ENCODE measurements at places on chromosomes 3 and 15.

GRCh38 chr3:117600112-117600511 lies 890.5 kb downstream of the TUSC7 start:
- DNase-seq: no peak

GRCh38 chr3:135268941-135269532 lies 474.0 kb downstream of the EPHB1 start:
- DNase-seq: no peak

DNA sequence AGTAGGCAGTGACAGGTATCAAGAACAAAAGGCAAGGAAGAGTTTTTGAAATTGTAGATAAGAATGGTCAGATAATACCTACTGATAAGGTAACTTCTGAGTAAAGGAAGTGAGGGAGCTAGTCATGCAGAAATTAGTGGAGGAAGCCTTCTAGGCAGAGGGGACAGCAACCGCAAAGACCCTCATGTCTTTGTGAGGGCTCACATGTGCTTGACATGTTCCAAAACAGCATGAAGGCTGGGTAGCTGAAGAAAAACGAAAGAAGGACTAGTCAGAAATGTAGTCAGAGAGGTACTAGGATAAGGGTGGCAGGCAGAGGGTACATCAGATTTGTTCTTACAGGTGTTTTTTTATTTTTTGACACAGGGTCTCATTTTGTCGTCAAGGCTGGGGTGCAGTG lies 5.3 kb downstream of the SIN3A start:
- DNase-seq: no peak

- DNase-seq: no peak
These were observed 317.3 kb upstream of the CFAP20DC start for GRCh38 chr3:59367150-59367549.

DNA sequence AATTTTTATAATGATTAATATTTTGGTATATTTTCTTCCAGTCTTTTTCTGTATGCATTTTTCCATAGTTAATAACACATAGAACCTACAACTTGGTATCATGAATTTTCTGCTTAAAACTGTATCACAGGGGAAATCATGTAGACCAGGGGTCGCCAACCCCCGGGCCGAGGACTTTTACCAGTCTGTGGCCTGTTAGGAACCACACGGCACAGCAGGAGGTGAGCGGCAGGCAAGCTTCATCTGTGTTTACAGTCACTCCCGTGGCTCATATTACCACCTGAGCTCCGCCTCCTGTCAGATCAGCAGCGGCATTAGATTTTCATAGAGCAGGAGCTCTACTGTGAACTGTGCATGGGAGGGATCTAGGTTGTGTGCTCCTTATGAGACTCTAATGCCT lies 54.7 kb downstream of the RPL22L1 start:
- DNase-seq: no peak

DNA sequence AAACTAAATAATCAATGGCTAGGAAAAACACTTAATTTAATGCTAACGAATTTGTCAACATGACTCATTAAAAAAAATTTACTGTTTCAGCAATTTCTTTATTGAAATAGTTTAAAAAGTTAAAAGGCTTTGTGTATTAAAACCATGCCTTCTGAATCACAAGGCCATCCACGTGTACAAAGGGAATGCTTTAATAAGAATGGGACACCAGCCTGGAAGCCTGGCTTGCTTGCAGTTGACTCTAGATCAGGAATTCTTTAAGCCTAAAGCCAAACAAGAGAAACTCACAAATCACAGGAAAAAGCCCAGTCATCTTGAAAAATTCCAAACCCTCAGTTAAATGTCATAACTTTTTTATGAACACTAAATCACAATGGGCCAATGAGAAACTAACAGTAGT lies 137.6 kb downstream of the PEAK1 start:
- DNase-seq: no peak

- DNase-seq: no peak
These were observed 120.7 kb downstream of the MBNL1 start for GRCh38 chr3:152389316-152389934.

GRCh38 chr3:131883086-131883485 lies 151.7 kb downstream of the CPNE4 start:
- DNase-seq: no peak

DNA sequence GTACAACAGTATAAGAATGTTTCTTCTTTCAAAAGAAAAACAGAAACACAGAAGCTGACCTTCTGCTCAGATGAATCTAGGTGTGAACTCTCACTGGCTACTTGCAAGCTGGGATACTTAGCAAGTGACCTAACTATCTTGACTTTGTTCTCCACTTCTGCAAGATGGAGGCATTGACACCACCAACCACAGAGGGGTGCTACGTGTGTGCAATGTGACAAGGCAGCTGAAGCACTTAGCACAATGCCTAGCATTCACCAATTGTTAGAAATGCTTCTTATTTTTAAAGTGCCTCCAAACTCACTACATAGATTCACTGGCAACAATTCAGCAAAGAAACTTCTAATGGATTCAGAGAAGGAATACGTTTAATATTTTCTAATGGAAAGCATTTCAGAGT lies 331.4 kb upstream of the WNT5A start:
- no peak for DNase-seq

GRCh38 chr3:140428380-140428779 lies 249.5 kb upstream of the TRIM42 start:
- DNase-seq: no peak

GRCh38 chr15:96767703-96768434 lies 437.4 kb downstream of the NR2F2 start:
- DNase-seq: no peak

DNA sequence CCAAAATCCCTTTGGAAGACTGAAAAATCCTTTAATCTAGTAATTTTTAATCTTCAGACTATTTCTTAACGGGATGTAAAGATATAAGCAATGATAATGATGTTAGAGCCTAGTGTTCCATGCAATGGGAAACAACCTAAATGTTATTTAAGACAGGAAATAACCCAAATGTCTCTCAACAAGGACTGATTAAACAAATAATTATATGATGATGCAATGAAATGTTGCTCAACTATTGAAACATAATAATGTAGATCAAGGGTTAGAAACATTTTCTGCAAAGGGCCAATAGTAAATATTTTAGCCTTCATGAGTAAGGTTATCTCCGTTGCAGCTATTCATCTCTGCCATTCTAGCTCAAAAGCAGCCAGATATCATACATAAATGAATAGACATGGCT lies 275.4 kb downstream of the NEK10 start:
- DNase-seq: no peak

GRCh38 chr3:8768364-8769087 lies 887 bp downstream of the OXTR start:
- no peak for DNase-seq

GRCh38 chr15:31023841-31024240 lies 32.4 kb upstream of the MTMR10 start:
- DNase-seq: no peak

- DNase-seq: no peak
These were observed 26.4 kb upstream of the RYR3 start for GRCh38 chr15:33284336-33284735.

DNA sequence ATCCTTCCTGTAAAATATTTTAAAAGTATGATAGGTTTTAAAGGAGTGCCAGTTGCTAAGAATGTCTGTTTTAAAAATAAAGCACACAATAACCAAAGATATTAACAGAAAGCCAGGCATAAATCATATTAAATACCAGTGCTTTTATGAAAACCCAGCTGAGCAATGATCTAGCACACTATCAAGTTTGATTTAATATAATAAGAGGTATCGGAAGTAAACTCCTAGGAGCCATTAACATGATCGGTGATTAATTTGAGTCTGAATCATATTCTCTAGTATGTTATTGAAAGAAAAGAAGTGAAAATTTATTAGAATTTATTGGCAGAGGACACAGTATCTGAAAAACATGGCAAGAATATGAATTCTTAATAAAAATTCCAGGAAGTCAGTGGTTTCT lies 91.7 kb downstream of the SPATA16 start:
- no peak for DNase-seq

DNA sequence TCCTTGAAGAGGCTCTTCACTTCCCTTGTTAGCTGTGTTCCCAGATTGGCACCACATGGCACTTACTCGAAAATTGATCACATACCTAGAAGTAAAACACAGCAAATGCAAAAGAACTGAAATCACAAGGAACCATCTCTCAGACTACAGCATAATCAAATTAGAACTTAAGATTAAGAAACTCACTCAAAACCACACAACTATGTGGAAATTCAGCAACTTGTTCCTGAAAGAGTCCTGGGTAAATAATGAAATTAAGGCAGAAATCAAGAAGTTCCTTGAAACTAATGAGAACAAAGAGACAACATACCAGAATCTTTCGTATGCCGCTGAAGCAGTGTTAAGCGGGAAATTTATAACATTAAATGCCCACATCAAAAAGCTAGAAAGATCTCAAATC lies 566.3 kb upstream of the TGFBR2 start:
- no peak for DNase-seq

DNA sequence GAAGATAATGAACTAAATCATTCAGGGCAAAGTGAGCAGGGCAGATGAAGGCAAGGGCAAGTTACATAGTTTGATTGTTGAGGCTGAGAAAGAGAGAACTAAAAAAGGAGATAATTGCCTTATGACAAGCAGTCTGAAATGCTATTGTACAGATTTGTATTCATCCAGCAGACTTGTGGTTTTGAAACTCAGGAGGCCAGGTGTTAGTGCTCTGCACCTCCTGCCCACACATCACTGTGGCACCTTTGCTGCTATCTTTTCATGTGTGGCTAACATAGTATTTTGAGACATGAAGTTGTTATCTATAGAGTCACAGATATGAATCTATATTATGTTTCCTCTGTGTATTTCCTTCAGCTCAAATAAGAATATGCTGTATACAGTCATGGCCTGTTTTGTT lies 24.3 kb upstream of the SUCLG2 start:
- DNase-seq: no peak

DNA sequence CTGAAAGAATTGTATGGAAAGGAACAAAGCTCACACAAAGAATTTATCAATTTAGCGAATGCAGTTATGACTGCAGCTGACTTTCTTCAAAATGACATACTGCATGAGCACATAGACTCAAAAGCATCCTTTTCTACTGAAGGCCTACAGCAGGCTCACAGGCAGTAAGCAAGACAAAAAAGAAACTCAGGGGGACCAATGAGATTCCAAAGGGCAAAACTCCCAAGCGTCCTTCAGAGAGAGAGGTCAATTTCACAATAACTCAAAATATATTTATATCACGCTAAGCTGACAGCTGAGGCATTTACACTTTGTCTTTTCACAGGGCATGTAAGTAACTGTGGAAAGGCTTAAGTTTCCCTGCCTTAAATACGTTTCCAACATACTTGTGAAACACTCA lies 427.9 kb upstream of the RASGRP1 start:
- no peak for DNase-seq

- DNase-seq: no peak
These were observed 48.8 kb upstream of the SRGAP3 start for GRCh38 chr3:9298236-9298635.

DNA sequence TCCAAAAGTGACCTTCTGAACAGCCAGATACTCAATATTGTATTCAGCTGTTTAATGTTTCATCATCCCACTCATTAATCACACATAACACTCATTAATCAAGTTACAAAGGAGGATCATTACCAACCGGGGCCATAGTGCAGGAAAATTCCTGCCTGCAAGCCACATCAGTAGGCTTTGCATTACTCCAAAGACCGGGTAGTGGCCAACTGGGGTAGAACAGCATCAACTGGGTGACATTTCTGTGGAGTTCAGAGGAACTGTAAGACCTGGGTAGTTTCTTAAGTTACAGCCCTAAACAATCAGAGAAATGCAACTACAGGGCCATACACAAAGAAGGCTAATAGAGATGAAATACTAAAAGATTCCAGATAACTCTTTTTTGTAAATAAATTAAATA lies 253.1 kb downstream of the WDR72 start:
- no peak for DNase-seq

GRCh38 chr15:92648190-92648875 lies 7.2 kb downstream of the FAM174B start:
- no peak for DNase-seq

GRCh38 chr3:46695962-46696894 lies 2.7 kb upstream of the ALS2CL start:
- DNase-seq: no peak

GRCh38 chr3:184568924-184569829 lies 7.6 kb downstream of the EPHB3 start:
- no peak for DNase-seq

DNA sequence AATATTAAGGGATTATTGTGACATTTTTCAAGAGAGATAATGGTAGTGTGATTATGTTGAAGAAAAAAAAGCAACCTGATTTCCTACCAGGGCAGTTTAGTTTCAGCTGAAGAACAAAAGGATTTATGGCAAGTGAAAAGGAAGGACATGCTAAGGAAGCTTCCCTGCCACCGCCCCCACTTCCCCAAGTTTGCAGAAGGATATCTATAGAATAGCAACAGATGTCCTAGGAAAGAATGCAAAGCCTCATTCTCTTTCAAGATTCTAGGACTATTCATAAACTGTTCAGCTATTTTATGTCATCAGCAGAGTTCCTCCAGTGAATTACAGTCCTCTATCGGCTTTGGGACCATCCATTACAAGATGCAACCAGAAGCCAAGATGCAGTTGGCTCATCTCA lies 160.8 kb downstream of the SATB1 start:
- DNase-seq: no peak

DNA sequence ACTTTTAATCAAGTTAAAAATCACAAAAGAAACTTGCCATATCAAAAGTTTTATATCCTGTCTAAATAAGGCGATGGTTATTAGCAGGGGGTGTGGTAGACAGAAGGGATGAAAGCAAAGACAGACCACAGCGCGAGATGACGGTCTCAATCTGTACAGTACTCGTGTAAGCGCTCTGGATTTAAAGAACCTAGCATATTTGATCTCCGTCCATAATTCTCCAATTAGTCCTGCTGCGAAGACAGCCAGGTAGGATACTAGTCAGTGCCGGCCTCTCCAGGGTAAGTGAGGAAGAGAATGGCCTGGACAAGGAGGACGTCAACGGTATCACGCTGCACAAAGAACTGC lies 701 bp downstream of the SGO1 start:
- DNase-seq: no peak

DNA sequence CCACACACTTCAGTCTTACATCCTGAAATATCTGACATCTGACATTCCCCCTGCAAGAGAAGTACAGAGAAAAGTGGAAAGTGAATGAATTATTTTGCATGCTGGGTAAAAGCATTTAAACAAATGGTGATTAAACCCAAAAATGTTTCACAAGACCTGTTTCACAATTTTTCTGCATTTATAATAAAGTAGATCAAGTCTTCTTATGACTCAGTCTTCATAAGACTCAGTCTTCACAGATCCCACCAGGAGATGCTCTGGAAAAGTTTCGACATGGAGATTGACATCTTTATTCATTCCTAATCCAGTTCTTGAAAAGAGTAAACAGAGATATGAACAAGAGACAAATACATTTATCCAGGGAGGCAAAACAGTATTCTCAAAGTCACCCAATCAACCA lies 13.2 kb upstream of the EDC3 start:
- DNase-seq: no peak

- DNase-seq: no peak
These were observed 103.2 kb downstream of the CHL1 start for GRCh38 chr3:299590-300301.

DNA sequence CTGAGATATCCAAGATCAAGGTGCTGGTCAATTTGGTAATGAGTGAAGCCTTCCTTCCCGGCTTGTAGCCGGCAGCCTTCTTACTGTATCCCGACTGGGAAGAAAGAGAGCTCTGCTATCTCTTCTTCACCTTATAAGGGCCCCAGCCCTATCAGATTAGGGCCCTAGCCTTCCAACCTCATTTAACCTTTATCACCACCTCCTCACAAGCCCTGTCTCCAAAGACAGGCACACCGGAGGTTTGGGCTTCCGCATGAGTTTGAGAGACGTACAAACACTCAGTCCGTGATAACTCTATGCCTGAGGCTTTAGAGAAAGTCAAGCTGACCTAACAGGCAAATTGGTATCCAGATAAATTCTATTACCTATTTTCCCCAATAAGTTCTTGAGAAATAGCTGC lies 243.9 kb downstream of the OPA1 start:
- no peak for DNase-seq

Data from activated T-cell treated with anti-CD3 and anti-CD28 coated beads for 1 hour (primary cell).